ENCODE measurements at places on chromosomes 11 and 22.

DNA sequence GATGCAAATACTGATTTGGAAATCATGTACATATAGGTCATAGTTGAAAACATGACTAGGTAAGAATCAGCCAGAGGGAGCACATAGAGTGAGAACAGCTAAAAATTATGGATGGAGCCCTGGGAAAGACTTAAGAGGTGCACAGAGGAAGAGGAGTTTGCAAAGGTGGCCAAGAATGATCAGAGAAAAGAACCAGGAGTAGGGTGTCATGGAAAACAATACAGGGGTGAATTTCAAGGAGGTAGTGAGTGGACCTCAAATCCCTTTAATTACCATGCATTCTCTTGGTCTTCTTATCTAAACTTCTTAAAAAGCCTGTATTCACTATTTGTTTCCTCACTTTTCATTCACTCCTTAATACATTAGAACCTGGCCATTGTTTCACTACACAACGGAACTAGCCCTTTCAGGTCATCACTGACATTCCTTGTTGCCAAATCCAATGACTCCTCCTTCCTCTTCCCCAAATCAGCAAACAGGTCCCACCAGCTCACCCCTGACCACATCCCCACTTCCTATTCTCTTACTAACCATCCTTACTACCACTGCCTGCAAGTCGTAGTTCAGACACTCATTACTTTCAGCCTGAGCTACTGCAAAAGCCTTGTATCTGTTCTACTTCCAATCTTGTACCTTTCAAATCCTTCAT is 22.6 kb downstream of the BUD13 start:
- peaks cover 3% of the 10 kb centered on the region for H3K36me3 ChIP-seq
- H3K27ac ChIP-seq = no peak overlapping the region
- no peak for DNase-seq
- no peak overlapping the region for H3K4me3 ChIP-seq

GRCh38 chr11:44814881-44815592 is 88.3 kb downstream of the TSPAN18 start:
- H3K4me1 ChIP-seq = no peaks in the 10 kb centered on the region
- no peak overlapping the region for H3K4me3 ChIP-seq
- H3K27me3 ChIP-seq = peaks cover 1% of the 10 kb centered on the region
- DNase-seq = no peak

DNA sequence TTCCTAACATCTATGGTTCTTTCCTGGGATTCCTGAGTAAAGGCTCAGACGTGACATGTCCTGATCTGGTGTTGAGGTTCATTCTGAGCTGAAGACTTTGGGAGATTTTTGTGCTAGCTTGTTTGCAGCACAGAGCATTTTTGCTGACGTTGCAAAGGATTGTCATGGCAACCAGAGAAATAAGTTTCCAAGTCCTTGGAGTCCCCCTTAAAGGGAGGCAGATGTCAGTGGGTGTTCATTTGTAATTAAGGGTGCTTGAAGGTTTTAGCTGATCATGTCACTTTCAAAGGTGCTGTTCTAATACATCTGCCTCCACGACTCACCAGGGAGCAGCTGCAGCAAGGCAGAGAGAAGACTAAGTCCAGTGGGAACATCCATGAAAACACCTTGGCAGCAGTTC is 5.4 kb upstream of the SYN3 start:
- H3K27me3 ChIP-seq = no peaks in the 10 kb centered on the region
- no peaks in the 10 kb centered on the region for H3K36me3 ChIP-seq
- H3K4me3 ChIP-seq = no peak overlapping the region
- no peak for DNase-seq
- H3K27ac ChIP-seq = no peak overlapping the region

DNA sequence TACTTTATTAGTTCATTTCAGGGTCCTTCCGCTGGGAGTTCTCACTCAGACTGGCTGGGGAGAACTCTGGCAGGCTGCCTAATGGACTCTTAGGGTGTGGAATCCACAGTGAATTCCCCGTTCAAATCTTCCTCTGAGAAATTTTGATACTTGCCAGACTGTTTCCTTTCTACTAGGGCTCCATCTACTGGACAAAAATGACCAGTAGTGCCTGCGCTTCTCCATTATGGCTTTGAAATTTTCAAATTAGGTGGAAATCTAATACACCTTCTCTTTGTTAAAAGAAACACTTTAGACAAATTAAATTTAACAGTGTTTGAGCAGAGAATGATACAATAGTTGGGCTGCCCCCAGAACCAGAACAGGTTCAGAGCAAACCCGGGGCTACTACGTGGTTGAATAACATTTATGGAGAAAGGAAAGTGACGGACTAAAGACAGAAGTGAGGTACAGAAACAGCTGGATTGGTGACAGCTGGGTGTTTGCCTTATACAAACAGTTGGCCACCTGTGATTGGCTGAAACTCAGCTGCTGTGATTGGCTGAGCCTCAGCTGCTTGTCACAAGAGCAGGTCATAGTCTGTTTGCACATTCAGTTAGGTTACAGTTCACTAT is 52.9 kb upstream of the FDX1 start:
- H3K27me3 ChIP-seq = no peaks in the 10 kb centered on the region
- peak; percentile 95 for DNase-seq
- H3K4me3 ChIP-seq = 0 out of 2 replicates have a peak overlapping the region, but pooled peaks have one; percentile 4
- peaks cover 45% of the 10 kb centered on the region for H3K4me1 ChIP-seq
- H3K27ac ChIP-seq = peak overlapping the region; percentile 34

GRCh38 chr11:66443602-66444001 is 5.0 kb upstream of the MRPL11 start:
- H3K27ac ChIP-seq = no peak overlapping the region
- no peaks in the 10 kb centered on the region for H3K36me3 ChIP-seq
- no peak for DNase-seq
- H3K4me3 ChIP-seq = no peak overlapping the region
- H3K27me3 ChIP-seq = no peaks in the 10 kb centered on the region

DNA sequence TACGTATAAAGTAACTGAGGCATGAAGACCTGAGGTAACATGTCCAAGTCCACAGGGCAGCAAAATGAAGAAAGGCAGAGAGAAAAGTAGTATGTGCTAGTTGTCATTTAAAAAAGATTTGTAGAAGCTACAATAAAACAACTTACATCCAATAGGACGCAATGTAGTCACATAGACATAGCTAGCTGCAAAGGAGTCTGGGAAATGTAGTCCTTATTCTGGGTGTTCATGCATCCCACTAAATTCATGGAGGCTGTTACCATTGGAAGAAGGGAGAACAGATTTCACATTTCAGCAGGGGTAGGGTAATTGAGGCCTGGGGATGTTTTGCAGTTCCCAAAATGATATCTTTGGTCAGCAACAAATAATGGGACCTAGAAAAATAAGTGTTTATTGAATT is 571.4 kb downstream of the MIAT start:
- 0 out of 2 replicates have a peak, but pooled peaks cover 4% of the 10 kb centered on the region for H3K4me1 ChIP-seq
- no peak overlapping the region for H3K27ac ChIP-seq
- no peak for DNase-seq
- H3K36me3 ChIP-seq = no peaks in the 10 kb centered on the region

GRCh38 chr22:38406617-38407016 is 48.4 kb downstream of the KCNJ4 start:
- H3K4me1 ChIP-seq = no peaks in the 10 kb centered on the region
- no peak for DNase-seq
- no peaks in the 10 kb centered on the region for H3K36me3 ChIP-seq
- no peak overlapping the region for H3K27ac ChIP-seq
- H3K27me3 ChIP-seq = no peaks in the 10 kb centered on the region
